ENCODE measurements at places on chromosomes 1 and 21. TPM values are rescaled to one million over a fixed set of nuclear protein-coding genes. Genes with fewer than 3 reads are reported as not detected.

DNA sequence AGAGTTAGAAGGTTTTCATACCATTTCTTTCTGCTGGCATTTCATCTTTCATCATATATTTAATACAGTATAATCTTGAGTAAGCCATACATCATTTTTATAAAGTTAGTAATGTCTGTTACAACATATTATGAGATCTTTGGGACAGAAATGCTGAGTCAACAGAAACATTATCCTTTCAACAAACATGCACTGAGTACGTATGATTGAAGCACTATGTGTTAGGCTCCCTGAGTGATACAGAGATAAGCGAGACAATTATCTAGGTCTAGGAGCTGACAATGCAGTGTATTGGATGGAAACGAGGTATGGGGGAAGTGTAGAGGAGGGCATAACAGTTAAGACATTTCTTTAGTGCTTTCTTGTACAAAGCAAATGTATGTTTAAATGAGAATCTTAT is 19.7 kb upstream of the GPR52 start:
- H3K27ac ChIP-seq, result no peak overlapping the region
- no peak overlapping the region for H3K4me3 ChIP-seq
- no peaks in the 10 kb centered on the region for H3K4me1 ChIP-seq
- H3K36me3 ChIP-seq, result no peaks in the 10 kb centered on the region
- no peak for DNase-seq

- DNase-seq, result no peak
- H3K27ac ChIP-seq, result no peak overlapping the region
- no peak overlapping the region for H3K4me3 ChIP-seq
- no peaks in the 10 kb centered on the region for H3K27me3 ChIP-seq
Observed at GRCh38 chr1:180043785-180044184, 89.2 kb downstream of the CEP350 start.

GRCh38 chr1:24074817-24075589 is 36.9 kb downstream of the MYOM3 start:
- no peaks in the 10 kb centered on the region for H3K27me3 ChIP-seq
- no peaks in the 10 kb centered on the region for H3K4me1 ChIP-seq
- no peak overlapping the region for H3K27ac ChIP-seq

QSOX1 gene
- 33.7 TPM for total RNA-seq

OR2L13 gene
- total RNA-seq, result 1.3 TPM

AUNIP gene
- total RNA-seq, result 0.46 TPM

EXTL2 gene
- 42.6 TPM for total RNA-seq

NFYC gene
- total RNA-seq, result 51.3 TPM

- no peak for DNase-seq
- no peak overlapping the region for H3K27ac ChIP-seq
- H3K27me3 ChIP-seq, result peaks cover 13% of the 10 kb centered on the region
- H3K4me1 ChIP-seq, result peaks cover 12% of the 10 kb centered on the region
Observed at GRCh38 chr1:1021010-1021919, 1.3 kb downstream of the AGRN start.

Measured in adrenal gland (tissue), 19 donors.